NCI-H1105 (cell line): ENCODE measurements at places on chromosomes 1 and 21.

DNA sequence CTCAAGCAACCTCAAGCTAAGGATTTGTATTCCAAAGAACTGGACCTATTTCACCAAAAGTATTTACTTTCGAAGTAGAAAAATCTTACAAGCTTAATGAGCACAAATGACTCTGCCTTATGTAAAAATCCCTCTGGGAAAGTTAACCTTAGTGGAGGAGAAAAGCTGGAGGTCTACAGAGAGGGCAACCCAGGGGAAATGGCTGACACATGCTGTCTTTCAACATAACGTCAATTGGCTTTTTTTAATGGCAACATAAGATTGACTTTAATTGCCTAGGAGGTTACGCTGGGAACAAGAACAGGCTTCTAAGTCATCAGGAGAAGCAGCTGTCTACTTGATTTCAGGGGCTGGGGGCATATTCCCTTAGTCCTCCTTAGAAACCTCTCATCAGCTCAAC is 52.3 kb downstream of the UTP25 start:
- no peak for DNase-seq

- no peak for DNase-seq
Measured at GRCh38 chr21:34198231-34199120, 125.1 kb downstream of the MRPS6 start.

DNA sequence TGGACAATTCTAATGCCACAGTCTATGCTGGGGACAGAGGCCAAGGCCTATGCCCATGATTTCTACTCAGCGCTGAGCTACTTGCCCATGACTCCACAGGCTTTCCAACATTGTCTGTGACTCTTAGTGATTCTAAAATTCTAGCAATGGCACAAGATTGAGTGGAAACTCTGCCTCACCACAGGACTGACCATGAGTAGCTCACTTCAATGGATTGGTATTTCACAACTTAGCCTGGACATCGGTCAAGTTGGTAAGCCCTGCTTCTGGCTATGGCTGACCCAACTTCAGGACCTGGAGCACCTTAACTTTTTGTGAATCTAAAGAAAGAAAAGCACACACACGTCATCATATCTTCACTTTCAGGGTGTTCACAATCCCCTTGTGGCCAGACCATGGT is 255.1 kb downstream of the SDCCAG8 start:
- DNase-seq = no peak

DNA sequence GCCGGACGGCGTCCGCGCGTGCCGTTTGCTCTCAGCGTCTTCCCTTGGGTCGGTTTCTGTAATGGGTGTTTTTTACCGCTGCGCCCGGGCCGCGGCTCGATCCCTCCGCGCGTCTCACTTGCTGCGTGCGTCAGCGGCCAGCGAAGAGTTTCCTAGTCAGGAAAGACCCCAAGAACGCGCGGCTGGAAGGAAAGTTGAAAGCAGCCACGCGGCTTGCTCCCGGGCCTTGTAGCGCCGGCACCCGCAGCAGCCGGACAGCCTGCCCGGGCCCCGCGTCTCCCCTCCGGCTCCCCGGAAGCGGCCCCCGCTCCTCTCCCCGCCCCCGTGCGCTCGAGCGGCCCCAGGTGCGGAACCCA is 159.8 kb downstream of the RUNX1 start:
- DNase-seq = peak; percentile 39
